ENCODE measurements at places on chromosomes 4 and X. TPM values are rescaled to one million over a fixed set of nuclear protein-coding genes. Genes with fewer than 3 reads are reported as not detected.

SSX4B gene
- total RNA-seq = not detected

KLB gene
- total RNA-seq = 14.7 TPM

C4orf50 gene
- total RNA-seq = 0.19 TPM

MAP9 gene
- total RNA-seq = 7.7 TPM

TEX13C gene
- total RNA-seq = not detected

MGAT4D gene
- total RNA-seq = not detected

CCDC158 gene
- total RNA-seq = 0.48 TPM

ITM2A gene
- 41.3 TPM for total RNA-seq

TEX13D gene
- total RNA-seq = not detected

CLIC2 gene
- 17.3 TPM for total RNA-seq

VEGFC gene
- 14.0 TPM for total RNA-seq

ASMT gene
- total RNA-seq = 0.56 TPM

- DNase-seq = no peak
Observed at GRCh38 chr4:89468602-89469001, 161.0 kb upstream of the GPRIN3 start.

GRCh38 chrX:4588893-4589292, 875.4 kb upstream of the PRKX start:
- no peak for DNase-seq

GRCh38 chr4:8759987-8760386, 111.7 kb downstream of the HMX1 start:
- DNase-seq = no peak

GRCh38 chrX:10381193-10381592, 224.4 kb downstream of the CLCN4 start:
- no peak for DNase-seq

DNA sequence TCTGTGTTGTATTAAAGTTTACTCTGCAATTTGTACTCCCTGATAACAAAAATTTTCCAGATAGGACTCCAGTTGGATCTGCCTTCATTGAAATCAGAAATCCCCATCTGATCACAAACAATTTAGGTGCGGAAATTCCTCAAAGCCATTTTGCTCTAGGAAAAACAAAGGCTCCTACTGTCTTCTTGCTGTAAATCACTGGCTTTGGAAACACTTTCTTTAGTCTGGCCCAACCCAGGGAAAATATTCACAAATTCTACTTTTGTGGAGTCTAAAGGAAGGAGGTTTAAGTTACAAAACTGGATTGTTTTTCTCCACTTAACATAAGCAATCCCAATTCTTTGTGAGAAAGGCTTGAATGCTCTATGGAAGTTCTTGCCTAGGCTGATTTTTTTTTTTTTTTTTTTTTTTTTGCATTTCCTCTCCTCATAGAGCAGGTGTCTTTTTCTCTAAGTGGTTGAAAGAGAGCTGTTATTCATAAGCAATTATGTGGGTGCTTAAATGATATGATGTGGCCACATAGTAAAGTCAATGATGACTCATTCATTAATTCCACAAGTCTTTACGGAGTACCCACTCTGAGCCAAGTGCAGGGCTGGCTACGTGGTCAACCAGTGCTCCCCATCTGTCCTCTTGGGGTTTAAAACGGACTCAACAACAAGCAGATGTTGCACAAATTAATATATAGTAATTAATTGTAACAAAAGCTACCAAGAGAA, 261.4 kb downstream of the LDB2 start:
- DNase-seq = no peak

- DNase-seq = no peak
Observed at GRCh38 chrX:56343664-56344063, 111.5 kb downstream of the KLF8 start.

DNA sequence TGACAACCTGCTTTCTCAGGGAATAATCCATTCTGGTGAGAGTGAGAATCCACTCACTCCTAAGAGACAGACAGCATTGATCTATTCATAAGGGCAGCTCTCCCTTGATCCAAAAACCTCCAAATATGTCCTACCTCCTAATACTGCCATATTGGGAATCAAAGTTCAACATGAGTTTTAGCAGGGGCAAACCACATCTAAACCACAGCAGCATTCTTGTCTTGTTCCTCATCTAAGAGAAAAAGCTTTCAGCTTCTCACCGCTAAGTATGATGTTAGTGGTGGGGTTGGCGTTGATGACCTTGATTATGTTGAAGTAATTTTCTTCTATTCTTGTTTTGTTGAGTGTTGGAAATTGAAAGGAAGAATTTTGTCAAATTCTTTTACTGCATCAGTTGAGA, 69.6 kb downstream of the SERTM2 start:
- no peak for DNase-seq

- DNase-seq = no peak
Observed at GRCh38 chrX:153650959-153651358, 4.0 kb downstream of the DUSP9 start.

GRCh38 chr4:40557736-40558135, 71.9 kb downstream of the RBM47 start:
- DNase-seq = no peak

DNA sequence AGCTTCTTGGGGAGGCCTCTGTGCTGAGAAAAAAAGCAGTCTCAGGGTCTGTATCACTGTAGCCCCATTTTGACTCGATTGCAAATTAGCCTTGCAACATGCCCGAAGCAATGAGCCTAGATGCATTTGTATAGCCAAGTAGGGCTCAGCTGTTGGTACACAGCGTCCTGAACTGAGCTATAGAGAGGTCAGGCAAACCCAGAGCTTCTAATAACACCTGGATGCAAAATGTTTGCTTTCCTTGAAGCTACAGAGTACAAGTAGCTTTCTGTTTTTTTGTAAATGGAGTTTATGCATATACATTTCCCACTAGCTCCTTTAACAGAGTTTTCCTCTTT, 87.8 kb downstream of the PLAC1 start:
- no peak for DNase-seq

GRCh38 chr4:90996813-90997212, 869.6 kb downstream of the CCSER1 start:
- DNase-seq = no peak

DNA sequence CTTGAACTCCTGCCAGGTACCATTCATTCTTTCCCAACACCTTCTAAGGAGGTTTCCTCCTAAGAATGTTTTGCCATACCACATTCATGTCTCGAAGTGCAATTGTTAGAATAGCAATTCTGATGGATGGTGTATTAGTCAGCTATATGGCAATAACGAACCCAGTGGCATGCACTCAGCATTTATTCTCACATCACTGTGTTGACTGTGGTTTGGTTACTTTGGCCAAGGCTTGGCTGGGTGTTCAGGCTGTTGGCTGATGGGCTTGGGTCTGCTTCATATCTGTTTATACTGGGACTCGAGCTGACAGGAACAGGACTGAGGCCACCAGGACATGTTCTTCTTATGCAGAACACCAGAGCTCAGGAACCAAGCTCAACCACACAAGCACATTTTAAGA, 31.7 kb downstream of the PSAPL1 start:
- no peak for DNase-seq

DNA sequence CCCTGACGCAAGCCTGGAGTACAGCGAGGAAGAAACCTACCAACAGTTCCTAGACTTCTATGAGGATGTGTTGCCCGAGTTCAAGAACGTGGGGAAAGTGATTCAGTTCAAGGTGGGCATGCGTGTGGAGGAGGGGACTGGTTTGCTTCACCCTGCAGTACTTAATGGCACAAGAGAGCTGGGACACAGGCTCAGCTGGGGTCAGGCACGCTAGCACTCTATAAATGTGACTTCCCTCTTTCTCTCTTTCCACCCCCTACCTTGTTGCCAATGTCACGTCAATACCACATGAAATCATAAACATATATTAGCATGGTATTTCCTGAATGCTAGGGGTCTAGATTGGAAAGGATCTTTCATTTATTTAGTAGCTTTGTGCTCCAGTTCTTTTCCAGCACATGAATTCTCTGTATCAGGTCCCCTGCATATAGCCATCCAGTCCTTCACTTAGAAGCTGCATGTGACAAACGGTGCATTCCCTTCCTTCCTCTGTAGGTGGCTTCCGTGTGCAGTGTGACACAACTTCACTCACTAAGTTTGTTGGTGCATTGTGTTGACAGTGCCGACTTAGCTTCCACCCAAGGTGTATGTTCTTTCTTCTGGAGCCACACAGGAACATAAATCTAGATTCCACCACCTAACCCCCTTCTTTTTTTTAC, 25.6 kb downstream of the ZRSR2 start:
- DNase-seq = no peak
